ENCODE measurements at places on chromosomes 5 and 9.

DNA sequence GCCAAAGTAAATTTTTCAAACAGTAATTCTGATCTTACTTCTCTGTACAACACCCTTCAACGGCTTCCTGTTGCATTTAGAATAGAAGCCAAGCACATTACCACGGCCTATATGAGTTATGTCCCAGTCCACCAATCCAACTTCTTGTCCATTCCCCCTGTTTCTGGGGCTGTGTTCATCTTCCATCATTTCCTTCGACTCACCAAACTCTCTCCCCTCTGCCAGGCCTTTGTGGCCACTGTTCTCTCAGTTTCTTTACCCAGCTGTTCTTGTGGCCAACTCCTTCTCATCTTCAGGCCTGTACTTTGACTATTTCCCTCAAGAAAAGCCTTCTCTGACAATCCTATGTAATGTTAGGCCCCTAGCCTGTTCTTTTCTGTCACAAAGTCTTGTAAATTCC is 259.4 kb upstream of the EFNA5 start:
- no peak for DNase-seq

DNA sequence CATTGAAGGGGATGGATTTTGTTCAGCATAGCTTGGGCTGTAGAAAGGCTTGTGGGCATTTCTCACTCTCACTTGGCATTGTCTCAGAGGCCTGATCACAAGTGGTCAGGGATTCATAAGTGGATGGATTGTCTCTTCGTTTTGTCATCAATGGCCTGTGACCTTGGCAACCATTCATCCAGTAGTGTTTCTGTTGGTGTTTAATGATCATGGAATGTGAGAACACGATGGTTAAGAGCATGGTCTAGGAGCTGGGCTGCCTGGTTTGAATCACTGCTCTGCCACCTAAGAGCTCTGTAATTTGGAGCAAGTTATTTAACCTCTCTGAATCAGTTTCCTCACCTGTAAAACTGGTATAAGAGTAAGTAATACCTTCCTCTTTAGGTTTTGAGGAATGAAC is 430.1 kb upstream of the MEF2C start:
- no peak for DNase-seq

- DNase-seq: no peak
These were observed 16.7 kb upstream of the HSPB3 start for GRCh38 chr5:54438620-54439389.

DNA sequence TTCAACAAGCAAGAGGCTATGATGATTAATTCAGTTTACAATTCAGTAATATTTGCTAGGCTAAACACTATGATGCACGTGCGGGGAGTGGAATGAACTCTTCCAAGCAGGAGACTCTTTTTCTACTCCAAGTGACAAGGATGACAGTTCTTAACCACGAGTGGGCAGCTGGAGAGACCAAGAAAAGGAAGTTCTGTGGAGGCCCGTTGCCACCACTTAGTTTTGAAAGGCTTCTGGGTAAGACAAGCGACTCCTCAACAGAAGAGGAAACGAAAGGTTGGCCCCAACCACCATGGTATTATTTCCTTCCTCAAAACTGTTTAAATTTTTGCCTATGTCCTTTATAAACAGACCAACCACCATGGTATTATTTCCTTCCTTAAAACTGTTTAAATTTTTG is 2.8 kb downstream of the DCAF12 start:
- DNase-seq: no peak

- no peak for DNase-seq
These were observed 37.9 kb downstream of the ZFR start for GRCh38 chr5:32406650-32407049.

Measured in ecto neural progenitor cell (in vitro differentiated cells).